H4 (cell line): ENCODE measurements at places on chromosomes 13 and 19.

DNA sequence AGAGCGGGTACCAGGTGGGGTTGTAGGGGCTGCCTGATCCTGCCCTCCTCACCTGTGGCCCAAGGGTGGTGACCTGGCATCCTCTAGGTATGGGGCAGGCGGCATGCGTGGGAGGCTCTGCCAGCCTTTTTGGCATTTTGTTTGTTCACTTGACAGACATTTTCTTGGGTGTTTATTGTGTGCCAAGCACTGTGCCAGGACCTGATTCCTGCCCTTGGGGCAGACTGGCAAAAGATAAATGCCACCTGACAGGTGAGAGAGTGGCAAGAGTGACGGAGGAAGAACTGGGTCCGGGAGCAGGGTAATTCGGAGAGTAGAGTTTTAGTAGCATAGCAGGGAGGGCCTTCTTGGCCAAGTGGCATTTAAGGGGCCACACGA lies 6.0 kb downstream of the RAB11B start:
- DNase-seq, result no peak

- no peak for DNase-seq
These were observed 24.9 kb downstream of the VRK3 start for GRCh38 chr19:50000038-50000840.

DNA sequence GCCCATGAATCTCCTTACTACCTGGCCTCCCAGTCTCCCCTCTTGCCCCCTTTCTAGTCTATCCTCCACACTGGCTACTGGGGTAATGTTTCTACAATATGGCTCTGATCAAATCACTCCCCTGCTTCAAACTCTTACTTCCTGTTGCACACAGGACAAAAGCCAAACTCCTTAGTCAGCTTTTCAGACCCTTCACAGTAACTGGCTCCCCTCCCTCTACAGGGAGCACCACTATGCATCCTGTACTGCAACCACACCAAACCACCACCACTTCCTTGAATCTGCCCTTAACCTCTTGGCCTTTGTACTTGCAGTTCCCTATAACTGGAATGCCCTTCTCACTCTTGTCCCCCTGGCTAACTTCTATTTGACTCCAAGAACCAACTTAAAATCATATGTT lies 32.2 kb downstream of the DEDD2 start:
- no peak for DNase-seq

DNA sequence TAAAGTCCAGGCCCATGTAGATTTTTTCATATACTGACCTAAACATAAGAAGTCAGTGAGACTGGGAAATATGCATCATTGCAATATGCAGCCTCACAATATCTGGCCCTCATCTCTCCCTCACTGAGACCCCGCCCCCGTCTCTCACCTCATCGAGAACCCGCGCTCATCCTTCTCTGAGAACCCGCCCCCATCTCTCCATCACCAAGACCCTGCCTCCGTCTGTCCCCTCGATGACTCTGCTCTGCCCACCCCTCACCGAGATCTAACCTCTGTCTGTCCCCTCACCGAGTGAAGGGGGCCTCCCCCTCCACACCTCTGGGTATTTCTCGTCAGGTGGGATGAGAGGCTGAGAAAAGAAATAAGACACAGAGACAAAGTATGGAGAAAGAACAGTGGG lies 20.5 kb upstream of the ZNF846 start:
- no peak for DNase-seq

DNA sequence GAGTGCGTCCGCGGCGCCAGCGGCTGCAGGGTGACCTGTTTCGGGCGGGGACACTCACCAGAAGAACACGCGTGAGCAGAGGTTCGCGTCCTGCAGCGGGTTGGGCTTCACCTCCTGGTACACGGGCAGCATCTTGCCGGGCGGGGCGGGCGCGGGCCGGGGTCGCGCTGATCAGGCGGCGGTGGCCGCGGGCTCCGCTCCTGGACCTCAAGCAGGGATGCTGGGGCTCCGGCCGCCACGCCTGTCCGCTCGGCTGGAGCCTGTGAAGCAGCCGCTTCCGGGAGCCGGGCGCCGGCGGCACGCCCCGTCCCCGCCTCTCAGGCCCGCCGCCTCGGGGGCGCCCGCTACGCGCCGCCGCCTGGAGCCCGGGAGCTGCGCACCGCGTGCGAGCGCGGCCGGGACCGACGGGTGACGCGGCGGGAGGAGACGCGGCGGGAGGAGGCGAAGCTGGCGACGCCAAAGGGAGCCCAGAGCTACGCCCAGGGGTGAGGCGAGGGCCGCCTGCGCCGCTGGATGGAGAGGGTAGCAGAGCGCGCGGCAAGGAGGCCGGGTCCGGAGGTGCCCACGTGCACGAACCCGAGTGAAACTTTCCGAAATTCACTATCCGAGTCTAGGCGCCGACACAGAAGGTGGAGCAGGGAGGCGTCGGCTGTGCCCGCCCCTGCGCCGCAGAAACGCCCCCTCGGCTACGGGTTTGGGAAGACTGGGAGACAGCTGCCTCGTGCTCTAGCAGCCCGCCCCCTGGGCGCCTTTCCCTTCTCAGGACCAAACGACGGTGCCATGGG lies at the start of gene ABCC4:
Gene ABCC4 (minus strand): TSS at position 269 of the 785 bp plus-strand sequence. CDS start 137 bp downstream, at position 132.
- DNase-seq, result peak; percentile 58
